Naive B cell (primary cell): ENCODE measurements at places on chromosomes 13 and 19.

- DNase-seq, result peak; percentile 8
Measured at GRCh38 chr13:28820099-28821051, at the start of gene MTUS2. Gene MTUS2 (plus strand): TSS chr13:28820339.

GRCh38 chr19:56980906-56981305, 138.9 kb upstream of the USP29 start:
- DNase-seq, result no peak

DNA sequence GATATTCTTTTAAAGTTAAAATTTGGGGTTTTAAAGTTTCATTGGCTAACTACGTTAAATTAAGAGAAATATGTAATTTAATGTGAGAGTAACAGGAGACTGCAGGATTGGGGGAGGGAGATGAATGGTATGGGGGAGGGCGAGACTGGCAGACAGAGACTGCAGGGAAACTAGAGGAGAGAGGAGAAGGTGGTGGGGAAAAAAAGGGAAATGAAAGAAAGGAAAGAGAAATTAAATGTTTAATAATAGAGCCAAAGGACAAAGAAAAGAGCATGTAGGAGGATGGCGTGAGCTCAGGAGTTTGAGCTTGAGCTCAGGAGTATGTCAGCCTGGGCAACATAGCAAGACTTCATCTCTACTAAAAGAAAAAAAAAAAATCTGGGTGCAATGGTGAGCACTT, 115.9 kb downstream of the RFC3 start:
- no peak for DNase-seq

GRCh38 chr13:95260031-95260525, 41.2 kb downstream of the ABCC4 start:
- no peak for DNase-seq

GRCh38 chr19:1388637-1389026, 4.9 kb downstream of the NDUFS7 start:
- no peak for DNase-seq

DNA sequence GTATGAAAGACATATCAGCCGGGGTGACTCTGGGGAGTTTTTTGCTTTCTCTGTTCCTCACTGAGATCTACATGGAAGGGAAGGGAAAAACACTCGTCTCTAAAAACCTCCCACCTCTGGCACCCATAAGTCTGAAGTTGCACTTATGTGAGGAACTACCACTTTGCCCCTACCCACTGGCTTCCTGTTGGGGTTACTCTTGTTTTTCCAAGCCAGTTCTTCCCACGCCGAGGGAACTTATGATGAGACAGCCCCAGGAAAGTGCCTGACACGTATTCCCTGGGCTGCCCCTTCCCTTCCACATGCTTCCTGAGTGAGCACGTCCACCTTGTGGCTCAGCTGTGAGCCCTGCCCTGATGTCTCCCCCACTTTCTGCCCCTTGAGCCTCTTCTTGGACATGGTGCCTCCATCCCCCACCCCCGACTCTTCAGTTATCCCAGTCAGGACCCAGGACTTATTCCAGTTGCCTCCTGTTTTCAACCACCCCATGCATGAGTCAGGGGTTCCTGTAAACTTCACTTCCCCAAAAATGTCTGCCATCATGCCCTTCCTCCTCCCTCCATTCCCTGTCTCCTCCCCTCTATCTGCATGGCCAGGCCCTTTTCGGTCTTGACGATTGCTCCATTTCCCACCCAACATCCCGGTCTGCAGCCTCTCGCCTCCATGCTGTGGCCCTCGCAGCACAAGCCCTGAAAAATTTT, 5.1 kb upstream of the SIGLEC7 start:
- no peak for DNase-seq

- no peak for DNase-seq
Measured at GRCh38 chr13:100128373-100128772, 39.5 kb downstream of the PCCA start.

DNA sequence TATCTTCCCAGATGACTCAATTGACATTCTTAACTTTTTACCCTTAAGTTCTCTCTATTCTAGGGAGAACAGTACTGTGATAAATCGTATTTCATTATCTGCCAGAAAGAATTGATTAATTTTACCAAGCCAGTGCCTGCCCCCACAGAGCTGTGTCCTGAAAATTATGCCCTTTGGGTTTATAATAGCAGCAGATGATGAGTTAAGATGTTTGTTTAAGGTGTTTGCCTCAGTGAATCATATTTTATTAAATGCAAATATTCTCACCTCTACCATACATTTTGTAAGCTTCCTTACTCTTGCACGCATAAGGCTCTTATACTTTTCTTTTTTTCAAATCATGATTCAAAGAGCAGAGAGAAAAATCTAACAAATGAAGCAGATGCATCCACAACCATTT, 318.6 kb downstream of the DCT start:
- no peak for DNase-seq

GRCh38 chr13:94028234-94028633, 451.2 kb downstream of the DCT start:
- DNase-seq, result no peak

DNA sequence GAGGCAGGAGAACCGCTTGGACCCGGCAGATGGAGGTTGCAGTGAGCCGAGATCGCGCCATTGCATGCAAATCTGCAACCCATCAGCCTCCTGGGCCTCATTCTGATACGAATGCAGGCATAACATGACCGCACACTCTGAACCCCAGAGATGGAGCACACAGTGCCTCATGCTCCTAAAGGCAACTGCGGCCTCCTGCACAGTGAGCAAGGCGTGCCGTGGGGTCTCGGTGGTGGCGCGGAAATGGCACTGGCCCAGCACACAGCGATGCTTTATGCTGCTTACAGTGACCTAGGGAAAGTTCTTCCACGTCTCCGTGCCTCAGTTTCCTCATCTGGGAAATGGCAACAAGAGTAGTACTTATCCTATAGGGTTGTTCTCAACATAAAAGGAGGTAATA, 2.0 kb upstream of the C19orf12 start:
- no peak for DNase-seq

- DNase-seq, result no peak
Measured at GRCh38 chr19:18840288-18841267, 8.8 kb downstream of the UPF1 start.

DNA sequence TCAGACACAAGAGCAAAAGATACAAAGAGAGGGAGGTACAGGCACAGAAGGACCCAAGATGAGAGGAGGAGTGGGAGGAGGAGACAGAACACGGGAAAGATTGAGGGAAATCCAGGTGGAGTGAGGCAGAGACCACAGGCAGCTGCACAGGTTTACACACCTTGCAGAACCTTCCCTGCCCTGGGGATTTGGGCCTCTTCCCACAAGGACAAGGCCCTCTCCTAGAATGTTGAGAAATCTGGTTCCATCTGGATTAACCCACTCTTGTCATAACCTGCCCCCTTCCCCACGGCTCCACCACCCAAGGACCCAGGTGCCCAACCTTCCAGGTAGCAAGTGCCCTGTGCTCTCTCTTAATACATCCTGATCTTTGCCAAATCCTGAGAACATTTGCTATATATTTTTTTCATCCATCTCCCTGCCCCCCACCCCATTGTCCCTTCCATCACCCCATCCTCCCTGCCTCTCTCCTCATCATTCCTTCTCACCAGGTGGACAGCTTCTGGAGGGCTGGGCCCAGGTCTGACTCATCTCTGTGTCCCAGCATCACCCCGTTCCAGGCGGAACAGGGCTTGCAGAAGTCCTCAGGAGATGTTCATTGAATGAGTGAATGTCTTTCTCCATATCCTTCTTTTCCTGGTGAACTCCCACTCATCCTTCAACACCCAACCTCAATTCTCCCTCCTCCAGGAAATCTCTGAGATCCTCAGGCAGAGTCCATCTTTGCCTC, 8.8 kb upstream of the KLK8 start:
- DNase-seq, result no peak

DNA sequence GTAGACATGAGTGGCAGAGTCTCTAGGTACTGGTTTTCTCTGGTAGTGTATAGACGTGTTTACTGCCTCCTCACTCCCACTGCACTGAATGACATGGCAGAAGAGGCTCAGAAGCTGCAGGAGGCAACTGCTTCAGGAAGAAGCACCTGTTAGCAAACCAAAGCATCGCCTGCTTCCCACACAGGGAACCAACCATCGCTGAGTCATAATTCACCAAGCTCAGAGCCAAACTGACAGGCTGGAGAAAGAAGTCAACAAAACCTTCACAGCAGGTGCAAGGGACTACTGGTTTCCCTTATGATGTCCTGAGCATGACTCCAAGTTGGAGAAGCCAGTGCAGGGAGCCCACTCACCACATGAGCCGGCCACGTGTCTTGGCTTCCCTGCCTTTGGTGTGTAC, 69.8 kb downstream of the KCTD12 start:
- no peak for DNase-seq

DNA sequence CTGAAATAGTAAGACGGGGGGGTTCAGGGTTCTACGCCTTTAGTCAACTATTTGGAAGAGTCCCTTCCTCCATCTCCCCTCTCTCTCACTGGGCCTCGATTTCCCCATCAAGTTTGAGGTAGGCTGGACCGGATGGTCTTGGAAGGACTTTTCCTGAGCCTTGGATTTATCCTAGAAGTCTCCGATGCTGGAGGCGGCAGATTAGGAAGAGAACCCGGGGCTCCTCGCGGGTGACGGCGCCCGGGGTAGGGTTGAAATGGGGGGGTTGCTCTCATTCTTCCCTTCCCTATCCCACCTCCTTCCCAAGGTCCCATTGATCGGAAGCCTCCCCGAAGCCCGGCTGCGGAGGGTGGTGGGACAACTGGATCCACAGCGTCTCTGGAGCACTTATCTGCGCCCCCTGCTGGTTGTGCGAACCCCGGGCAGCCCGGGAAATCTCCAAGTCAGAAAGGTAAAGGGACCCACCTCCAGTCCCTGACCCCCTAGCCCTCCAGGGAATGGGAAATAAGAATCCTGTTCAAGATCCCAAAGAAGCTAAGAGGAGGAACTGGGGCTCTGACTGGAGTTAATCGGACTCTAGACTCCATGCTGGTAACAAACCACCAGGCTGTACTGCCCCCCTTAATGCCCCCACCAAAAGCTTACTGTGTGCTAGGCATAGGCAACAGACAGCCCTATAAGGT, 781 bp downstream of the QPCTL start:
- peak; percentile 66 for DNase-seq

DNA sequence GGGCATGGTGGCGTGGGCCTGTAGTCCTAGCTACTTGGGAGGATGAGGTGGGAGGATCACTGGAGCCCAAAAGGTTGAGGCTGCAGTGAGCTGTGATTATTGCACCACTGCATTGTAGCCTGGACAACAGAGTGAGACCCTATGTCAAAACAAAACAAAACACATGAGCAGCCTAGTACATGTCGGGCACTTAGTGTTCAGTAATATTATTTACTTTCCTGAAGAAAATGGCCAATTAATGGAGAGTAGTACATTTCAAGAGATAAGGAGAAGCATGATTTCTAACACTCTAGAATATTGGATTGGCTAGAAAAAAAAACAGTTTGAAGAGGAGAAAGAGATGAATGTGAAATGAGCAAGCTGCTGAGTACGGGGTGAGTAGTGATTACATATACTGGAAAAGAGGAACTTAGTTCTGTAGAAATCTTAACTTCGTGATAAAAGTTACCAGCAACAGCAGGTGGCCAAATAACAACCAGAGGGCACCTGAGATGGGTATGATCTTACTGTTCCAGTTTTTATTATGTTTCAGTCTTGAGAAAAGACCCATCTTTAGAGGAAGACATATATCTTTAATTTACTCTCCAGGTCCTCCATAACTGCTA, 36.2 kb downstream of the SPATA13 start:
- DNase-seq, result no peak

- DNase-seq, result no peak
Measured at GRCh38 chr13:105278943-105279381, 1256.5 kb downstream of the EFNB2 start.

DNA sequence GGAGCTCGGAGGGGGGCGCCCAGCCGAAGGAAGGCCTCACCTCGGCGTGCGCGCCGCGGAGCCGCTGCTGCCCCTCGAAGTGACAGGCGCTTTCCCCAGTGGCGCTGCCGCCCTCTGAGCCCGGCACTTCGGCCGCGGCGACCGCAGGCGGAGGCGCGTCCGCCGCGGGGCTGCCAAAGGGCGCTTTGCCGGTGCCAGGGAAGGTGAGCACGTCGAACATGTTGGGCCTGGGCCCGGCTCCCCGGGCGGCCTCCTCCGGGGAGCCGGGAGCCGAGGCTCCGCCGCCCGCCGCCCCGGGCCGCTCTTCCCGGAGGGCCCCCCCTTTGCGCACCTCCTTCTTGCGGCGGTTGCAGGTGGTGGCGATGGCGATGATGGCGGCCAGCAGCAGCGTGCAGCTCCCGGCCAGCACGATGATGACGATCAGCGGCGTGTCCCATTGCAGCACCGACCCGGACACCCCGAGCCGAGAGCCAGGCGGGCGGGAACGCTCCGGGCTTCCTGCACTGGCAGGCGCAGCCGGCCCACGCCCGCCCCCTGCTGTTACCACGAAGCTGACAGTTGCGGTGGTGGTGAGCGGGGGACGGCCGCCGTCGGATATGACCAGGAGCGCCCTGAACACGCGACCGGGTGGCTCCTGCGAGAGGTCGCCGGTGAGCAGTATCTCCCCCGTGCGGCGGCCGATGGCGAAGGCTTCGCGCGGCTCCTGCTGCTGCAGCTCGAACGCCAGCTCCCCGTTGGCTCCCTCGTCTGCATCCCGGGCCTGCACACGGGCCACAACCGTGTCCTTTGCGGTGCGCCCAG, 2.5 kb downstream of the PCDH8 start:
- no peak for DNase-seq

DNA sequence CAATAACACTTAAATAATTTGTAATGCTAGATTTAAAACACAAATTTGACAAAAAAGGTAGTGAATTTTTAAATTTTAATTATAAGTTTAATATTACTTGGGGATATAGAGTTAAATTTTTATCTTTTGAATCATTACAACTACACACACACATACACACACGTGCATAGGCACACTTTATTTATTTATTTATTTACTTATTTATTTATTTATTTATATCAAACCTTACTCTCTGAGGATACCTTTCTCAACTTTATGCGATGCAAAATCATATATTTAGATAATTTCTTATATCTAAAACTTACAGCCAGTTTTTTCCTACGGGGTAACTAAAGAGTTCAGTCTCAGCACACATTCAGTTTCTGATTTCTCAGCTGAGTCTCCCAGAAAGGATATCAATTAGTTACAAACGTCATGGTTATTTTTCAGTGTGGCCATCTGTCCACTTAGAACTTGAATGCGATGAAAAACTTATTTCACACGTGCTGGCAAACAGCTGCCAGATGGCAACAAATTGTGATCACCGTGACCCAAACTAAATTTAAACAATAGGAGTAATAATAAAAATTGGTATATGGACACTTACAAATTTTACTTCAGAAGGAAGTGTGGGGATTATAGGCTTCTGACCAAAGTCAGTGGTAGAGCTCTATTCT, 683.1 kb upstream of the PRR20A start:
- no peak for DNase-seq

- DNase-seq, result no peak
Measured at GRCh38 chr13:20825477-20825875, 51.7 kb upstream of the EEF1AKMT1 start.
